ENCODE measurements at places on chromosomes 4 and X. TPM values are rescaled to one million over a fixed set of nuclear protein-coding genes. Genes with fewer than 3 reads are reported as not detected.
A peak's percentile ranks its signal among the peaks of the same experiment; 100 is the strongest.

DNA sequence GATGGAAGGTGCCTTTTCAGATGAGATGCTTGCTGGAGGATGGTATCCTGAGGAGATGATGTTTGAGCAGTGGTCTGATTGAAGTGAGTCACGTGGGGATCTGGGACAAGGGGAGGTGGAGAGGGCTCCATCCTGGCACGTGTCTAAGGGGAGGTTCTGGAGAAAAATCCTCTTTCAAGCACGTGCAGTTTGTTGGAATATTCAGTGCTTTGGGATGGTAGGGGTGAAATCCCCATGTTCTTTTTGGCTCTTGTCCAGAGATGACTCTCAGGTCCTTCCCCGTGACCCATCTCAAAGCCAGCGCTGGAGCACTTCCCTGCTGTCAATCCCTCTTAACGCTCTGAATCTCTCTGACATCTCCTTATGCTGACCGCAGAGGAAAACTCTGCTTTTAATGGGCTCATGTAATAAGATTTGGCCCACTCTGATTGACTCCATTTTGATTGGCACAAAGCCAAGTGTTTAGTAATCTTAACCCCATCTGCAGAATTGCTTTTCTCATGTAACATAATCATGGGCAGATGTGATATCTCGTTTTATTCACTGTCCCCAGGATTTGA, 10.8 kb upstream of the KLKB1 start:
- no peak for ATAC-seq

- no peak for ATAC-seq
Measured at GRCh38 chr4:179666226-179666625, 2224.0 kb upstream of the AGA start.

DNA sequence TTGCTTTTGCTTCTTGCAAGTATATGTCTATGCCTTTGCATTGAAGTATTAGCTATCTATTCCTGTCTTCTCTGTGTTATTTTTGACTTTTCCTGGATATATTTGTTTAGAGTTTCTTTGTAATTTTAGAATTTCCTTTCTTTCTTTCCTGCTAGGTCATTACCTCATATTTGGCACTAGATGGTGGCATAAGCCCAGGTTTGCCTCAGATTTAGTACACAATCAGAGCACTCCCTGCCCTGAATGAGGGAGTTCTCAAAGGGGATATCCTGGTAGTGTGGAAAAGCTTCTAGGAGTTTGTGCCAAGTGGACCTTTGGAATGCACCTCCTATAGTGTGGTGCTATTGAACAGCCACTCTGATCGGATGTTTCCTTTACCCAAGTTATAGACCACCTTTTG, 181.6 kb downstream of the UGT8 start:
- no peak for ATAC-seq

DNA sequence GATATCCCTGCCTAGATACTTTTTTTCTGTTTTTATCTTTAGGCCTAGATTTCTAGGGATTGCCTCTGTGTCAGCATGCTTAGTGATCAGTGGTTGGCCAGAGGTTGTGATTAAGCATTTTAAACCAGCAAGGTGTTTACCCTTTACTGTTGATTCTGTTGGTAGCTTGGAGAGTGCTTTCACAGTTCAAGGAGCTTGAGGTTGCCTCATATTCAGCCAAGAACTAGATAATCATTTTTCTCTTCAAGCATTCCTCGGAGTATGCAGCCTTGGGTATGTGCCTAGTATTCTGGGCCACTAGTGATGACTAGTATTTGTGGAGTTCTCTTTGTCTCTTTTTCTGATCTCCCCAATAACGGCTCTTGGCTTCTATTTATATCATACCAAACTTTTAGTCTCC, 20.4 kb downstream of the APOOL start:
- no peak for ATAC-seq

DNA sequence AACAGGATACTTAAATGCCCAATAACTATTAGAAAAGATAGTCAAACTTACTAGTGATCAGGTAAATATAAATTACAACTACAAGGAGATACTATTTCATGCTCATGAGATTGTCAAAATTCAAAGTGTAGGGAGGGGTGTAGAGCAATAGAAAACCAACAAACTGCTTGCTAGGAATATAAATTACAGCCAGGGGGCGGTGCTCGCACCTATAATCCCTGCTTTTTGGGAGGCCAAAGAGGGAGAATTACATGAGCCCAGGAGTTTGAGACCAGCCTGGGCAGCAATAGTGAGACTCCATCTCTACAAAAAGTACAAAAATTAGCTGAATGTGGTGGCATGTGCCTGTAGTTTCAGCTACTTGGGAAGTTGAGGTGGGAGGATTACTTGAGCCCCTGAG, 556.5 kb upstream of the NR3C2 start:
- no peak for ATAC-seq

DNA sequence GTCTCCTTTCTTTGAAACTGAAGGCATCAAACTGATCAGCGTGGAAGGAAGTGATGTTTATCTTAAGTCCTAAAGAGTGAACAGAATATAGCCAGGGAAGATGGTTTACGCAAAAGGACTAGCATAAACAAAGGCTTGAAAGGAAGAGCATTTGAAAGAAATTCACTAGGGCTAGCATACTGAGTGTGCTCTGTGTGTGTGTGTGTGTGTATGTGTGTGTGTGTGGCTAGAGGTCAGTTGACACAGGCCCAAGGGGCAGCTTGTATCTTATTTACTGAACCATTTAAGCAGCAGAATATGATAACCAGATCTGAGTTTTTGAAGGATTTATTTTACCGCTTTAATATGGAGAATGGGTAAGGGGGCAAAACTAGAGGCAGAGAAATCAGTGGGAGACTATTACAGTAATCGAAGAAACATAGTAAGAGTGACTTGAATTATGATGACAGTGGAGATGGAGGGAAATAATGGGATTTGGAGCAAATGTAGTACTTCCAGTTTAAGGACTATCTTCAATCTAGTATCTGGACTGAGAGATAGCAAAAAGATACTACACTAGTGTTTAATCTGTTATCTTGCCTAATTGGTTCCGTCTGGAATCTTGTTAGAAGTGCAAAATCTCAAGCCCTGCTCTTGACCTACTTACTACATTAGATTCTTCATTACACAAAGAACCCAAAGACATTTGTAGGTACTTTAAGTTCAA, 36.9 kb downstream of the CEP44 start:
- ATAC-seq, result no peak

GRCh38 chrX:20515841-20516461, 249.2 kb upstream of the RPS6KA3 start:
- peak; percentile 87 for ATAC-seq

DNA sequence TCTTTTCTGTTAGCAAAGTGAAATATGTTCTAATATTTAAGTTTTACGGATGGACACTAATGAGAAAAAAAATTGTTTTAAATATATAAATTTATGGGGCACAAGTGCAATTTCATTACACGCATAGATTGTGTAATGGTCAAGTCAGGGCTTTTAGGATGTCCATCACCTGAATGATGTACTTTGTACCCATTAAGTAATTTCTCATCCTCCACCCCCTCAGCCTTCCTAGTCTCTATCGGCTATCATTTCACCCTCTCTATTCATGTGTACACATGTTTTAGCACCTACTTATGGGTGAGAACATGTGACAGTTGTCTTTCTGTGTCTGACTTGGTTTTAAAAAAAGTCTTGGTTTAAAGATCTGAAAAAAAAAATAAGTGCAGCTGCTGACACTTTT, 616.0 kb downstream of the IQCM start:
- ATAC-seq, result no peak

- no peak for ATAC-seq
Measured at GRCh38 chrX:48905090-48905790, 6.2 kb downstream of the SLC35A2 start.

DNA sequence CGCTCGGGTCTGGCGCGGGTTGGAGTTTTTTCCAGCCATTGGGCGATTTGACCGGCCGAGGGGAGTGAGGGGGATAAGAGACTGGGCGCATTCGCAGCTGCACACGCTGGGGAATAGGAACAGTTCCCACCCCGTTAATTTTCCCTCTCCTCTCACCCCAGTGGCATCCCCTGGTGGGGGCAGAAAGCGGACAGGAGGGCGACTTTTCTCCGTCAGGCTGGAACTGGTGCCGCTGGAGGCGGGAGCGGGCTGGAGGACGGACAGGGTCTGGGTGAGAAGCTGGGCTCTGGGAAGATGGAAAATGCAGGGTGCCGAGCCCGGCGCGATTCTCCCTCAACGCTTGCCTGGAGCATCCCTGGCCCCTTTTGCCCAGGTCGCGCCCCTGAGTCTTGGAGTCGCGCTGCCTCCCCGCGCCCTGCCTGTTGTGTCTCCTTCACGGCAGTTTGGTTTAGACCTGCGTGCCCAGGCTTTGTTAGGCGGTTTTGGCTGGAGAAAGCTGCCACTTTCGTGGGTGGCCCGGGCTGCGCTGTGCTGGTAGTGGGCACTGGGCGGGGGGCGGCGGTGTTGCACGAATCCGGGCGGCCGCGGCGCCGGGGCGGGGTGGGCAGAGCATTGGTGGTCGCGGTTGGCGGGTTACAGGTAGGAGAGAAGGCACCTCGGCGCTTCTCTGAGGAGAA, 2.0 kb downstream of the ADGRL3 start:
- peak; percentile 13 for ATAC-seq

DNA sequence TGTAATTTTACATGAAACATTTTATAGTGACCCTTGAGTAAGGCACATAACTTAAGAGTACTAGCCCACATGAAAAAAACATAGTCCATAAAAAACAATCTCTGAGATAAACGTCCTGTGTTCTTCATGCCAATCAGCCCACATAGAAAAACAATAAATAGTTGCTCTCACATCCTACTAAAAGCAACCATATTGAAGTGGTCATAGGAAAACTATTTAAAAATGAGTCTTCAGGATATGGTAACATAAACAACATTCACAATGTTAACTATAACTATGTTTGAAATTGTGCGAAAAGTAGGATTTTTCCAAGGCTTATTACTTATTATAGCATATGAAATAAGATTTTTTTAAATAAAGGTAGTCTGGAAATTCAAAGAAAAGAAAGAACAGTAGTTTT, 77.1 kb upstream of the EPHA5 start:
- no peak for ATAC-seq

GRCh38 chr4:37392521-37393255, 148.1 kb downstream of the NWD2 start:
- no peak for ATAC-seq

DNA sequence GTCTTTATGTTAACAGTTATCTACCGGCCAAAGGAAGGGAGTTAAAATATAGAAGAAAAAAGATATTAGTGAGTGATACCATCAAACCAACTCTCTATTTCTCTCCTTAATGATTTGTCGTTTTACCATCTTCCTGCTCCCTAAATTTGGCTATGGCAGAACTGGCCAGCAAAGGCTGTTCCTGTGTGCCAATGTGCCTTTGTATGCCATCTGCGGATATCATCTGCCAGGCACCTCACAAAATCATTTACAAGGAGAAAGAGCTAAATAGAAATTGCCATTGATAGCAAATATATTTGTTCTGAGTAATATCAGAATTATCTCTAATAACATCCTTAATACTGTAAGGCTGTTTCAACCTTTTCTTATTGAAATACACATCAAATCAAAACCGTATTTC, 22.4 kb downstream of the GPM6A start:
- ATAC-seq, result no peak

The BMX gene
- 1.0 TPM for total RNA-seq

The HSFX4 gene
- not detected for total RNA-seq

The TLR2 gene
- total RNA-seq, result 7.0 TPM

The SRPX2 gene
- 18.9 TPM for total RNA-seq

The NOP14 gene
- 28.7 TPM for total RNA-seq

The TECRL gene
- total RNA-seq, result not detected

The SULT1B1 gene
- total RNA-seq, result 1.3 TPM

The JCHAIN gene
- total RNA-seq, result 21.1 TPM

The SLC34A2 gene
- total RNA-seq, result 4.9 TPM

The RASSF6 gene
- 1.8 TPM for total RNA-seq

The CT45A2 gene
- total RNA-seq, result not detected

The RNF150 gene
- 1.6 TPM for total RNA-seq
